Stimulated activated CD8-positive, alpha-beta memory T cell treated with anti-CD3 and anti-CD28 coated beads, Interleukin-4, amount 100 ng/mL, for 1 hour (primary cell): ENCODE measurements at places on chromosomes 12 and 14.

GRCh38 chr12:101713059-101713682, 15.7 kb downstream of the CHPT1 start:
- no peak for DNase-seq

DNA sequence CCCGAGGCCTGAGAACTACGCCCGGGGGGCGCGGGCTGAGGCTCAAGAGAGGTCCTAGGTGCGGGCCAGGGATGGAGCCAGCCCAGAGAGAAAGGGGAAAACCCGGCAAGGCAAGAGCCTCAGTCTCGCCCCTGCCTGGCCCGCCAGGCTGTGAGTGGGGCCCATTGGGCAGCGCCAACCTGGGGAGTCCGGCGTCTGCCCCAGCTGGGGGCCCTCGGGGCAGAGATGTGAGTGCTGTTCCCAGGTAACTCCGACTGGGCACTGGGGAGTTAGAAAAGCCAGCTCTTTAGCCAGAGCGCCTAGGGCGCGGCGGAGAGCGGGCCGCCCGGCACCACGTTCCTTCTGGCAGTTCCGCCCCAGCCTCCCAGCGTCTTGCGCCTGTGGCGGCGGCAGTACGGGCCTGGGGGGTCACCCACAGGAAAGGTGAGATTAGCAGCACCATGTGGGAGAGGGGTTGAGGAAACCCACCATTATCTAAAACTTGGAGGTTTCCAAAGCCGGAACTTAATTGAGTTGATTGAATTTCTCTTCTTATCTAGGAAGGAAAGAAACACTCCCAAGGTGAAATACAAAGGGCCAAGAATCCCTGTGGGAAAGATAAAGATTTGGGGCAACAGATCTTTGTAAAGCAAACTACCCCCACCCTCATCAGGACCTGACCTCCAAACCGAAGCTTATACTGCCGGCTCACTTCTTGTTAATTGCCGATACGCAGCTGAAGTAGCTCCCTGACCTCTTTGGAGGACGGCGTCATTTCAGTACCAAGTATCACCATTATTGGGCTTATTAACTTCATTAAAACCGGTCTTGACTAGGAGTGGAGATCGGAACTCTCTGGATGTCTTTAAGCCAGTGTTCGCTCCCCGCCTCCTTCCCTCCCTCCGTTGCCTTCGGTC, 11.6 kb downstream of the OTX2 start:
- no peak for DNase-seq

GRCh38 chr14:81236138-81236537, 15.4 kb upstream of the GTF2A1 start:
- DNase-seq = no peak

GRCh38 chr12:6373022-6373787, 2.2 kb downstream of the SCNN1A start:
- DNase-seq = no peak

GRCh38 chr14:54688229-54688628, 121.3 kb downstream of the SAMD4A start:
- no peak for DNase-seq

- DNase-seq = no peak
Observed at GRCh38 chr12:7008864-7009263, 9.4 kb downstream of the LPCAT3 start.

- DNase-seq = no peak
Observed at GRCh38 chr12:110223777-110224378, 57.2 kb upstream of the ATP2A2 start.

GRCh38 chr14:101444116-101444515, 117.2 kb upstream of the DIO3 start:
- DNase-seq = no peak

GRCh38 chr12:49043856-49044258, 16.7 kb downstream of the KMT2D start:
- DNase-seq = peak; percentile 61

DNA sequence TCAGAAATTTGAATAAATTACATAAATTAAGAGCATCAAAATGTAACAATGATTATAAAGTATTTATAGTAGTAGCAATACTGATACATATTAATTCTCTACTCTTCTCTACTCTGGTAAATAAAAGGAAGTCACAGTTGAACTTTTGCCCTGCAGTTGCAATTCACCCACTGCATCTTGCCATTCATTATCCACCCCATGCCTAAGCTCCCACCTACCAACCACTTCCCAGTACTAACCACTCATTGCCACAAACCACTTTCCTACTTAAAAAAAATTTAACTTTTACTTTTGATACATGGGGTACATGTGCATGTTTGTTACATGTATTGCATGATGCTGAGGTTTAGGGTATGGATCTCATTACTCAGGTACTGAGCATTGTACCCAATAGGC, 174.0 kb downstream of the RASSF9 start:
- DNase-seq = no peak

DNA sequence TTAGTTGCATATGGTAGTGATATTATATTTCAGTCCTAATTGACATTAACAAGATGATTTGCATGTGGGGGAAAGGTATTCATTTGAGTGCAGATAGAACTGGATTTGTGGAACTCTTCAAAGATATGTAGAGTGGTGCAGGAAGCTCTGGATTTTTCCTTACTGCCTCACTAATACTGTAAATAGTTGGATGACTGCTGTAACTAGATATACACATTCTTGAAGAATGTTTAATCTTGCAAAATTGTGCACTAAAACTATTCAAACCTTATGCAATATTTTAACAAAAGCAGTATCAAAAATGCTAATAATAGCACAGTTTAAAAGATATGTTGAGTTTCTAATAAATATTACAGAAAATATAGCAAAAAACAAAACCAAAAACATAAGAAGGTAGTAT, 43.1 kb upstream of the ATF7IP start:
- no peak for DNase-seq

- DNase-seq = no peak
Observed at GRCh38 chr14:34365309-34365915, 96.6 kb downstream of the SPTSSA start.

GRCh38 chr14:98926146-98926545, 345.9 kb downstream of the BCL11B start:
- peak; percentile 5 for DNase-seq

- no peak for DNase-seq
Observed at GRCh38 chr14:55807881-55808379, 227.9 kb downstream of the KTN1 start.

GRCh38 chr12:1281683-1282366, 290.8 kb downstream of the ERC1 start:
- DNase-seq = no peak

DNA sequence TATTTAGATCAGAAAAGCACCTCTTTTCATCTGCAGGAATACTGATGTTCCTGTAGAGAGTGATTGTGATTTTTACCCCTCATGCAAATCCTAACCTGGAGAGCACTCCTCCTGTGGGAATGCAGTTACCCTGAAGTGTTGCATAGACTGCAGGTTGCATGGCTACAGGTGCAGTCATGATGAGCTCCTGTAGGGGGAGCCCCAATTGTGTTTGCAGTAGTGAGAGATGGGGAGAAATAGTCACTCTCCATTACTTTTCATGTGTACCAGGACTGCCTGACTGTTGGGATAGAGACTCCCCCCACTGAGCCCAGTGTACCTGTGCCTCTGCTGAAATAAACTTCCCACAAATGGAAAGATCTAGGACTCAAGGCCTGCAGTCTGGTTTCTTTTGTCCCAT, 1086.5 kb downstream of the SLC6A15 start:
- no peak for DNase-seq

GRCh38 chr12:54131641-54132280, 57.0 kb downstream of the SMUG1 start:
- DNase-seq = no peak

DNA sequence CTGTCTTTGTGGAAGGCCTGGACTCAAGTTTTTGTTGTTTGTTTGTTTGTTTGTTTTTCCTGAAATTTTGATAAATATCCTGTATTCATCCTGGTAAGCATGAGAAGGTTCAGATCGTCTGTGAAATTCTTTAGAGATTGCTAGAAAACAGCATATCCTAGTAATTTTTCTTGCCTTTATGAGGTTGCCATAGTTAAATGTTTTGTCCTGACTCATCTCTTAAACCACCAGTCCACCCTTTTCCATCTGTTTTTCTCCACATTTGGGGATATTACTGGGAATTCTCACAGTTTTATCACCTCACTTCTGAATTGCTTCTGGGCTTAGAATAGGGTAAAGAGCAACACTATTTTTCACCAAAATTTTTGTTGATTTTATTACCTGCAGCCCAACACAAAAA, 248.3 kb downstream of the FBXL14 start:
- DNase-seq = no peak

GRCh38 chr12:99026332-99027054, 381.4 kb downstream of the APAF1 start:
- no peak for DNase-seq

DNA sequence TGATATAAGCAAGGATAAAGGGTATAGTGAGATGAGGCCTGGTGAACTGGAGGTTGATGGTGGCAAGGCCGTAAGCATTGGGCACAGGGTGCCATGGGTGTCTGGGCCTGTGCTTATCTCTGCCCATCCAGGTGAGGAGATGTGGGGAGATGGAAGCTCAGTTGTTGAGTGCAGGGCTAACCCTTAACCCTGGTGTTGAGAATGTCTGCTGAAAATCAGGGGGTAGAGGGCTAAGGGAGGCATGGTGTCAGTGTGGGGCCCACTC, 86.1 kb downstream of the SYNE2 start:
- DNase-seq = no peak

DNA sequence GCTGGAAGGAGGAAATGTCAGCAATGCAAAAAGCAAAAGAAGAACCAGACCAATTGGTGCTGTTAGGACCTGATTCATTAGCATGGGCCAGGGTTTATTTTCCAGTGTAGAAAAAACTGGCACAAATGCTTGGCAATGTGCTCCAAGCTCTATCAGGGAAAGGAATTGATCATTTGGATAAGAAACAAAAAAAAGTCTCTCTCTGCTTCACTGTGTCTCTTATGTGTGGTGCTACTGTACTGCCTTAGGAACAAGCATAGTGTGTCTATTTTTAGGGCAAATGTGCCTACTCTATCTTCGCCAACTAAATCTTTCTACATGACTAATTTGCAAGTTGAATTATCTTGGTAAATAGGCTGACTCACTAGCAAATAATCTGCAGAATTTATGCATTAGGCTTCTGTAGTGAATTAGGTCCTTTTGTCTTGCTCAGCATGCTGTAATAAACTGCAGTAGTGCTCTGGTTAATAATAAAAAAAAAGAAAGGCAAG, 236.7 kb downstream of the MDGA2 start:
- no peak for DNase-seq

- DNase-seq = no peak
Observed at GRCh38 chr14:24806061-24806678, 172.2 kb upstream of the GZMB start.

DNA sequence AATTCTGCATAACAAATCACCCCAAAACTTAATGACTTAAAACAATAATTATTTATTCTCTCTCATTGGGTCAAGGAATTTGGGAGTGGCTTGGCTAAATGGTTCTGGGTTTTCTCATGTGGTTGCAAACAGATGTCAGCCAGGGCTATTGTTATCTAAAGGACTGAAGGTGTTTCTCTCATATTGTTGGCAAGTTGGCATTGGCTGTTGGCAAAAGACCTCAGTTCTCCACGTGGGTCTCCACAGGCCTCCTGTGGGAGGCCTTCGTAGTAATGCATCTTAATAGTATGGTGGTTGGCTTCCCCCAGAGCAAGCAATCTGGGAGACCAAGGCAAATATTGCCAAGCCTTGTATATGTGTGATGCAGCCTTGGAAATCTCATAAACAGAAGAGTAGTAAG, 14.4 kb downstream of the GALNT16 start:
- DNase-seq = no peak

GRCh38 chr12:70468741-70469140, 102.7 kb downstream of the KCNMB4 start:
- DNase-seq = no peak

DNA sequence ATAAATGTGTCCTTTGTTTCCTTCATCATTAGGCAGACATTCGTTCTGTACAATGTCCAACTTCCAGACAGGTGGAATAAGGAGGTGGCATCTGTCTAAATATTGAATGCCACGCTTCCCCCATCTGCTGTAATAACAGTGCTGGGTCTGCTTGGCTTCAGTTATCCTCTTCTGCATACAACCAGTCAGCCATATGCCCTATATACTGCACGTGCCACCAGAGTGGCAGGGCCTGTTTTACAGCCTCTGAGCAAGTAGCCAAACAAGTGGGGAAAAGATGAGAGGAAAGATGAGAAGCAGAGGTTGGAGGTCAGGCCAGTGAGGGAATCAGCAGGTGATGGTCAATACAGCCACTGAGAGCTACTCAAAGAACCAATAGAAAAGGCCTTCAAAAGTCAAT, 55.4 kb downstream of the OTX2 start:
- no peak for DNase-seq

- no peak for DNase-seq
Observed at GRCh38 chr12:116492703-116493324, 66.4 kb upstream of the MAP1LC3B2 start.

DNA sequence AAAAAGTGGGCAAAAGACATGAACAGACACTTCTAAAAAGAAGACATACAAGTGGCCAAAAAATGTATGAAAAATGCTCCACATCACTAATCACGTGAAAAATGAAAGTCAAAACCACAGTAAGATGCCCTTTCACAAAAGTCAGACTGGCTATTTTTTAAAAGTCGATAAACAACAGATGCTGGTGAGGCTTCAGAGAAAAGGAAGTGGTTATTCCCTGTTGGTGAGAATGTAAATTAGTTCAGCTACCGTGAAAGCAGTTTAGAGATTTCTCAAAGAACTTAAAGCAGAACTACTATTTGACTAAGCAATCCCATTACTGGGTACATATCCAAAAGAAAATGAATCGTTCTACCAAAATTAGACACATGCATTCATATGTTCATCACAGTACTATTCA, 237.0 kb downstream of the KIF21A start:
- no peak for DNase-seq

DNA sequence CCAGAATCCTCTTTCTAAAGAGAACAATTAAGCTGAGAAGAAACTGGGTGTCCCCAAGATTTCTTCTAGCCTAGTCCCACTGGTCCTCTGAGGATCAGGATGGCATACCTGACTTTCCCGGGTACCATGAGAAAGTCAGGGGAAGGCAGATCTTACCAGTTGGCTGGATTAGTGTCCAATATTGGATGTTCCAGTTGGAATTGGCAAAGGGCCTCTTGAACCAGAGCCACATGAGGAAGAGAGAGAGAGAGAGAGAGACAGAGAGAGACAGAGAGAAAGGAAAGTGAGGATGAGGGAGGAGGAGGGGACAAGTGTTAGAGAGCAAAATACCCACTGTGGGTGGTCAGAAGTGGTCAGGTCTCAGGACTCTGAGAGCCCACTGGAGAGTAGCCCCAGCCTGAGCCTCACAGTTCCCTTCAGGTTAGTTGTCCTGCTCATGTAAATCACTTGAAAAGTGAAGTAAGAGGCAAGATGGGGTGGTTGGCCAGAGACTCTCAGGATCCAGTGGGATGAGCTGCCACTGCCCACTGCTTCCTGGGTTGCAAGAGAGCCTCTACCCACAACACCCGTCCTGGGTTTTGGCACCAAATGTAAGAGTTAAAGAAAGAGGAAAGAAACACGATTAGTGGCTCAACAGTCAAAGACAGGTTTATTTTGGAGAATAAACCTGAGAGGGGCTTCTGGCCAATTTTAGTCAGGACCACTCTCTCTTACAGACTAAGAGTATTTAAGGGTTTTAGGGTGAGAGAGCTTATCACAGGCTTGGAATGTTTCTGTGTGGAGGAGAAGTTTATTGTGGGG, 28.4 kb upstream of the A2M start:
- DNase-seq = no peak
